Cortex of kidney (tissue), 1 donor: ENCODE measurements at places on chromosomes 4 and X.

DNA sequence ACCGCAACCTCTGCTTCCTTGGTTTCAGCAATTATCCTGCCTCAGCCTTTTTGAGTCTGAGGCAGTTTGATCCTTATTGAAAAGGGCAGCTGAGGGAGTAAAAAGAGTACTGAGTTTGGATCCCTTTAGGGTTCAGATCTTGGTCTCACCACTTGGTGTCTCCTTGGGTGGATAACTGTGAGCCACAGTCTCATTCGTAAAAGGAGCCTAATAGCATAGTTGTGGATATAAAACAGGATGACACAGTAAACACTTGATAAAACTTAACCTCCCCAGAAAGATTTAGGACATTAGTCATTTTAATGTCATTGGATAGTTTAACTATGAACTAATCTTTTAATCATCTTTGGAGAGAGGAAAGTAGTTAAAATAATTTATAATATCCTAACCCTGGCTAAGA is 173.0 kb downstream of the ANK2 start:
- no peak for DNase-seq

- DNase-seq = no peak
Observed at GRCh38 chr4:164718827-164719226, 35.1 kb upstream of the SMIM31 start.

DNA sequence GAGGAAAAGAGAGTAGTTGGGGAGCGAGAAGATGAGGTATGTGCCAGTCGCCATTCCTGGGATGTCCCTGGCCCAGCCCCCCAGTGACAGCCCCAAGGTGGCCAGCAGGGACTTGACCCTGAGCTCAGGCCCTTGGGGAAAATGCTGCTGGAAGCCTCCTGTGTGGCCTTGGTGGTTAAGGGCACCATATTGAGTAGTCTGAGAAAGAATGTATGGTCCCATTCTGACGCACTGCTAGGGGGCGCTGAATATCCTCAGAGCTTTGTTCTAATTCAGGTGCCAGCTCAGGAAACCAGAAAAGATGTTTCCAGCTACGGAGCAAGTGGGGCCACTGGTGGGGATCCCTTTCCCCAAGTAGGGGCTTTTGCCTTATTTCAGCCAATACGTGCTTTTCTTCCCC is 14.0 kb upstream of the UBA6 start:
- no peak for DNase-seq

- no peak for DNase-seq
Observed at GRCh38 chr4:67581208-67581857, 22.8 kb downstream of the STAP1 start.

GRCh38 chrX:134936542-134936941 is 54.2 kb upstream of the SMIM10 start:
- no peak for DNase-seq

DNA sequence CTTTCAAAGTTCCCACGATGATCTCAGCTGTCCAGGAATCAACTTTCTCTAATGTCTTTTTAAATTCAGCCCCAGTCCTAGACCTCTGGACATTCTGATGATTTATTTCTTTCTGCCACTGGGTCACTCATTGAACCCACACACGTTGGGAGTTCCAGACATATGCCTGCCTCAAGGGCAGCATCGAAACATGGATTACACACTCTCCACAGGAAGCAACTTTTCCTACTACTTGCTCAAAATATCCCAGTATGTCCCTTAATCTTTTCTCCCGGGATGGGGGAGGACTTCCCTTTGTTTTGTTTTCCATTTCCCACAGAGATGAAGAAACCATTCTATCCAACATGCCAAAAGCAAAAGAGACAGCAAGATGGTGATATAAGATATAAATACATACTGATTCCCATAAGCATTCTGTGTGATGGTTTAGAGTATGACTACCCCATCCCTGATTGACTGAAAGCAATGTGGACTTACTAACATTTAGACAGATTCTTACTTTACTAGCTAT is 79.8 kb upstream of the PPARGC1A start:
- DNase-seq = no peak

- no peak for DNase-seq
Observed at GRCh38 chrX:103344606-103345005, 11.7 kb upstream of the TCEAL9 start.

GRCh38 chr4:147550626-147551246 is 66.5 kb upstream of the TMEM184C start:
- no peak for DNase-seq

GRCh38 chr4:104735174-104735573 is 240.5 kb upstream of the CXXC4 start:
- no peak for DNase-seq

GRCh38 chr4:31100536-31100935 is 380.4 kb downstream of the PCDH7 start:
- no peak for DNase-seq

- DNase-seq = no peak
Observed at GRCh38 chrX:56025872-56026571, 206.1 kb upstream of the KLF8 start.

DNA sequence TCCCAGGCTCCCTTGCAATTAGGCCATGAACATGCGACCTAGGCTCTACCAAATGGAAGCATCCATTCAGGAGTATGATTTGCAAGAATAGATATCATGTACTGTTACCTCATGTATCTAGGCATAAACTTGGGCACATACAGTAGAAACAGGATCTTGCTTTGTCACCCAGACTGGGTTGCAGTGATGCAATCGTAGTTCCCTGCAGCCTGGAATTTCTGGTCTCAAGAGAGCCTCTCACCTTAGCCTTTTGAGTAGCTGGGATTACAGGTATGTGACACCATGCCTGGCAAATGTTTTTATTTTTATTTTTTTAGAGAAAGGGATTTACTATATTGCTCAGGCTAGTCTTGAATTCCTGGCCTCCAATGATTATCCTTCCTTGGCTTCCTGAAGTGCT is 994.2 kb downstream of the ADGRL3 start:
- DNase-seq = no peak

GRCh38 chr4:8019396-8020365 is 80.0 kb upstream of the AFAP1 start:
- DNase-seq = no peak

- no peak for DNase-seq
Observed at GRCh38 chrX:150088042-150088441, 149.8 kb upstream of the EOLA2 start.

DNA sequence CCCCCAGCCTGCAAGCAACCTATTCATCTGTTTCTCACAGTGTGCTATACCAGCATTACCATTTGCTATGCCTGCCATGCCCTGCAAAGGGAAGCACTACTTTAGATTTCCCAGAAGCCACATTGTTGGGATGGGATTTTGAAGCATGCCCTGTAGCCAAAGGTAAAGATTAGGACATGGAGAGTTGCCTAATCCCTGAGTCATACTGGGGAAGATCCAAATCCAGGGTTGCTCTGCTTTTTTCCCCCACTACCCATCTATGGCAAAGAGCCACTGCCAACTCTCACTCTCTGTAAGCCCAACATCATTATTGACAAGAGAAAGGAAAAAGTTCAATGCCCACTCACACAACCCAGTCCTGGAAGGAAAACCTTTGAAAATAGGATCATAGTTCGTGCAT is 36.7 kb upstream of the TMEM164 start:
- no peak for DNase-seq

- no peak for DNase-seq
Observed at GRCh38 chrX:129091097-129091496, 432.2 kb downstream of the SMARCA1 start.

- DNase-seq = no peak
Observed at GRCh38 chr4:69054578-69055200, 41.6 kb upstream of the UGT2B7 start.

GRCh38 chr4:13328591-13328990 is 155.5 kb downstream of the RAB28 start:
- no peak for DNase-seq

GRCh38 chr4:7808752-7809151 is 130.9 kb downstream of the AFAP1 start:
- no peak for DNase-seq

DNA sequence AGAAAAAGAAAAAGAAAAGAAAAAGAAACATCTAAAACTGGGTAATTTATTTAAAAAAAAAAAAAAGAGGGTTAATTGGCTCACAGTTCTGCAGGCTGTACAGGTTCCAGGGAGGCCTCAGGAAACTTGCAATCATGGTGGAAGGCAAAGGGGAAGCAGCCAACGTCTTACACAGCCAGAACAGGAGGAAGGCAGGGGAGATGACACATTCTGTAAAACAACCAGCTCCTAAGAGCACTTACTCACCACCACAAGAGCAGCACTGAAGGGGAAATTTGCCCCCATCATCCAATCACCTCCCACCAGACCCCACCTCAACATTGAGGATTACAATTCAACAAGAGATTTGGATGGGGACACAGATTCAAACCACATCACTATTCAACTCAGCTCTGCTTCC is 36.8 kb upstream of the TMEM184C start:
- DNase-seq = no peak

- DNase-seq = no peak
Observed at GRCh38 chr4:118881512-118882146, 7.0 kb upstream of the SYNPO2 start.

- DNase-seq = no peak
Observed at GRCh38 chr4:90293320-90293719, 166.1 kb downstream of the CCSER1 start.

DNA sequence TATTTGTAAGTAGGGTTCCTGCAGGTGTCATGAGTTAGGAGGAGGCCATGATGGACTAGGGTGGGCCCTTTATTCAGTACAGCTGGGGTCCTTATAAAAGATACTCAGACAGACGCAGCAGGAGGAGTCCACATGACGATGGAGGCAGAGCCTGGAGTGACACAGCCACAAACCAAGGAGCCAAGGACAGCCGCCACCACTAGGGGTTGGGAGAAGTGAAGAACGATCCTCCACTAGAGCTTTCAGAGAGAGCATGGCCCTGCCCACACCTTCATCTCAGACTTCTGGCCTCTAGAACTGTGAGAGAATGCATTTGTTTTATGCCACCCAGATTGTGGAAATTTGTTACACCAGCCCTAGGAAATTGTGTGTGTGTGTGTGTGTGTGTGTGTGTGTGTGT is 31.1 kb downstream of the JAKMIP1 start:
- no peak for DNase-seq

GRCh38 chr4:113007151-113007550 is 42.3 kb upstream of the ANK2 start:
- no peak for DNase-seq

- no peak for DNase-seq
Observed at GRCh38 chr4:122764821-122765215, 32.3 kb downstream of the BBS12 start.

DNA sequence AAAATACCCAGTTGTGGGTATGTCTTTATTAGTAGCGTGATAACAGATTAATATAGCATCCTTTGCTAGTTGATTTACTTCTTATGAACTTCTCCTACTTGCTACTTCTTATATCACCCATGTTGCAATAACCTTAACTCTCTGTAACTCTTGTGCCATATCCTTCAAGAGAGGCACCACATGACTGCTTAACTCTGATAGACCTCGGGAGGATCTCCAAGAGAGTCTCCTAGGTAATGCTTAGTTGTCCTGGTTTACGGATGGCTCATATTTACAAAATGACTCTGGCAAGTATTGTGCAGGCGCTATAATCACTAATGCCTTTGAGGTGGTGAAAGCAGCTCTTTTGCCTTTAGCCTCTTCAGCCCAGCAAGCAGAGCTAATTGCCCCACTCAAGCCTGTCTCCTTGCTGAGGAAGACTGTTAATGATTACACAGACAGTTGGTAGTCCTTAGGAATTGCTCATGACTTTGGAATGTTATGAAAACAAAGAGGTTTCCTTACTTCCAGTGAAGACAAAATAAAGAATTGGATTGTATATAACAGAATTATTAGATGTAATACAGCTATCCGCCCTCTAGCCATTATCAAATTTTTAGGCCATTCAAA is 1305.8 kb downstream of the PCDH7 start:
- no peak for DNase-seq

DNA sequence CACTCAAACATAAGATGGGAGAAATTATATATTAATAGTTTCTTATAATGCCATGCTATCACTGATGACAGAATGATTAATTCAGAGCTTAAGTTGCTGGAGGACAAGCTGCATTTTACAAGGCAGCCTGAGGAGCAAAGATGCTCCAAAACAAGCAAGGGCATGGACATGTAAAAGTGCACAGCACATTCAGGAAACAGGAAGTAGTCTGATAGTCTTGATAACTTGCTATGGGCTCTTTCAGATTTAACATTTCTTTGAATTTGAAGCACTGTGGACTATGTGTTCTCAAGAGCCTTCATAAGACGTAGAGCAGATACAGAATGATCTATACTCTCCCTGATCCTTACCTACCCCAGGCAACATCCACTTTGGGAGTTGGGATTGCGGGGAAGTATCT is 50.0 kb downstream of the AMMECR1 start:
- DNase-seq = no peak

- no peak for DNase-seq
Observed at GRCh38 chrX:138638996-138639395, 72.5 kb downstream of the FGF13 start.

DNA sequence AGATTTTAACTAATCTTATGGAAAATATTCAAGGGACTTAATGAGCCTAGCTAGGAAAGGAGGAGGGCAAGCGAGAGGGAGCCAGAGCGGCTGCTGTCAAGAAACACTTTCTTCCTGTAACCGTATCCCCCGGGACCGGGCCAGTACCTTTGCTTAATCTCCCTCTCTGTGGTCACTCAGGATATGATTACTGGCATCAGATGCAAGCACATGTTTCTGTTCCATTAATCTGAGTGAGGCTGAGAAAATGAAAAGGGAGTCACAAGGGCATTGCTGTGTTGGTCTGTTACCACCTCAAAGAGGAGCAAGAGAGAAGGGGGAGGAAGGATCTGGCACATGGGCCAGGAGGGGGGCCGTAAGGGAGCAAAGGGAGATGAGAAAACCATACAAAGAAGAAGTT is 356.7 kb upstream of the GATB start:
- DNase-seq = no peak

DNA sequence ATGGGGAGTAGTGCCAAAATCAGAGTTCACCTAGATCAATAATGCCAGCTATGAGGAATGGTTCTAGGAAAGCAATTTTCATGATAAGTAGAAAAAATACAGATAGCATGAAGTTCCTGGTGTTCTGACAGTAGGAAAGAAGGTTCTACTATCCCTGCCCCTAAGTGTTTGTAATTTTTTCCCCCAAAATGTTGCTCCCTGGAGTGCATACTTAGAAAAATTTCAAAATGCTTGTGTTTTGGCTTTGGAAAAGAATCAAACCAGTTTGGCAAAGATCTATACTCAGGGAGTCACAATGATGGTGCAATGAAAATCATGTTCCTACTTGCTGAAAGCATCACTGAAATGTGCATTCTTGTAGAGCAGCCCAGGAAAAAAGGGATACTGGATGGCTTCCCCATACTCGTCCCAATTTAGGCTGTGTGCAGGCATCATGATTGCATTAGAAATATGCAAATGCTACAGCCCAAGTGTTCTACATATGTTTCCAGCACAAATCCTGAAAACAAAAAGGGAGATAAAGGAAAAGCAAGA is 74.7 kb downstream of the LPAR4 start:
- no peak for DNase-seq
